ENCODE measurements at places on chromosomes 4 and X.

- H3K36me3 ChIP-seq = peaks cover 8% of the 10 kb centered on the region
- H3K27ac ChIP-seq = no peak overlapping the region
- DNase-seq = no peak
- H3K27me3 ChIP-seq = no peaks in the 10 kb centered on the region
- peaks cover 4% of the 10 kb centered on the region for H3K4me1 ChIP-seq
These were observed 175.5 kb downstream of the MAPK10 start for GRCh38 chr4:86184216-86184900.

GRCh38 chrX:119728487-119728886, 29.9 kb upstream of the SOWAHD start:
- H3K27me3 ChIP-seq = peaks cover 18% of the 10 kb centered on the region
- H3K4me3 ChIP-seq = no peak overlapping the region
- DNase-seq = no peak
- no peaks in the 10 kb centered on the region for H3K4me1 ChIP-seq
- H3K27ac ChIP-seq = no peak overlapping the region

DNA sequence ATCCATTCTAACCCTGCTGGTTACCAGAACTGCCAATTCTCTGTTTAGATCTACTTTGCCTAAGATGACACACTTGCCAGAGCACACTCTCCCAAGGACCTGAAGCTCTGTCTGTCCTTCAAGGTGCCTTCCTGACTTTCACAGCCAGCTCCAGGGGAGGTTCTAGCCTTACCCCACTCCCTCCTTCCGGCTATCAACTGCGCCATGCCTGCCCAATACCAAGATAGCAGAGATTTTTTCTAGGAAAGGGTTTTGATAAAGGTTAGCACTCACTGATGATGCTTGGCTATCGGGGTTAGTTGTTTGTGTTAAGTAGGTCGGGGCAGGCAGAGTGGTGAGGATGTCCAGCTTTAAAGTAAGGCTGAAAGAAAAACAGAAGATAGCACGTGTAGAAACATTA, 14.3 kb downstream of the ALPK1 start:
- no peak for DNase-seq
- H3K36me3 ChIP-seq = peaks cover 10% of the 10 kb centered on the region
- no peak overlapping the region for H3K4me3 ChIP-seq
- H3K27me3 ChIP-seq = no peaks in the 10 kb centered on the region
- no peak overlapping the region for H3K27ac ChIP-seq

- no peaks in the 10 kb centered on the region for H3K4me1 ChIP-seq
- no peak overlapping the region for H3K4me3 ChIP-seq
- no peak for DNase-seq
- H3K27ac ChIP-seq = no peak overlapping the region
- H3K27me3 ChIP-seq = peaks cover 43% of the 10 kb centered on the region
- H3K36me3 ChIP-seq = no peaks in the 10 kb centered on the region
These were observed 650.2 kb downstream of the ZNF674 start for GRCh38 chrX:45894864-45895645.

- H3K4me3 ChIP-seq = no peak overlapping the region
- H3K36me3 ChIP-seq = no peaks in the 10 kb centered on the region
- no peaks in the 10 kb centered on the region for H3K4me1 ChIP-seq
These were observed 130.5 kb downstream of the ANK2 start for GRCh38 chr4:113179996-113180395.

GRCh38 chrX:80173261-80173660, 158.7 kb downstream of the TBX22 start:
- no peak overlapping the region for H3K4me3 ChIP-seq
- H3K4me1 ChIP-seq = no peaks in the 10 kb centered on the region
- H3K27ac ChIP-seq = no peak overlapping the region
- DNase-seq = no peak
- peaks cover 5% of the 10 kb centered on the region for H3K36me3 ChIP-seq

DNA sequence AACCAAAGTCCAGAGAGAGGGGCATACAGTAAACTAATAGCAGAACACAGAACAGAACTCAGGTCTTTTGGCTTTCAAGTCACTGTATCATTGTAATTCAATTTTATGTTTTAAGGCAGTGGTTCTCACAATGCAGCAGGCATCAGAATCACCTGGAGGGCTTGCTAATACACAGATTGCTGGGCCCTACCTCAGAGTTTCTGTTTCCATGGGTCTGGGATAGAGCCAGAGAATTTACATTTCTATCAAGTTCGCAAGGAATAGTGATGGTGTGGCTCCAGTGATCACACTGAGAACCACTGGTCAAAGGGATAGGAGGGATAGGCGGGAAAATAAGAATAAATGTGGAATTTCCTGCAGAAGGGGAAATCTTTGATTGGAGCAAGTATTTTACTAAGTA, 36.7 kb downstream of the LANCL3 start:
- no peak overlapping the region for H3K4me3 ChIP-seq
- peaks cover 15% of the 10 kb centered on the region for H3K4me1 ChIP-seq
- no peak overlapping the region for H3K27ac ChIP-seq

DNA sequence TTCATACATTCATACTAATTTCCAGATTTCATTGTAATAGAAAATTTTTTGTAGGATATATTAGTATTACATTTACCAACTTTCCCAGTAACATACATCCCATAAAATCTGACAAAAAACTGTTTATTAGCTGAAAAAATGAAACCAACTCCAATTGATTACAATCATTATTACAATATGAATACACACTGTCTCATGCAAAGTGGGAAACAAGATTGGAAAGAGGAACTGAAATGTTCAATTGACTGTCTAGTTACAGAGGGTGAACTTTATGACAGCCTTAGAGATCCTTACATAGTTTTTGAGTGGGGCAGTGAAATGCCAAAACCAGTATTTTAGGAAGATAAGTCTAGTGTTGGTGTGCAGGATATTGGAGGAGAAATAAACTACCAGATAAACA, 2.3 kb upstream of the AMBN start:
- no peaks in the 10 kb centered on the region for H3K36me3 ChIP-seq
- no peak overlapping the region for H3K27ac ChIP-seq
- DNase-seq = no peak
- no peak overlapping the region for H3K4me3 ChIP-seq
- H3K4me1 ChIP-seq = no peaks in the 10 kb centered on the region

- no peak for DNase-seq
- no peak overlapping the region for H3K27ac ChIP-seq
- no peak overlapping the region for H3K4me3 ChIP-seq
- no peaks in the 10 kb centered on the region for H3K27me3 ChIP-seq
These were observed 15.2 kb upstream of the FAM47A start for GRCh38 chrX:34147345-34147744.

- H3K27ac ChIP-seq = no peak overlapping the region
- H3K36me3 ChIP-seq = no peaks in the 10 kb centered on the region
- H3K27me3 ChIP-seq = no peaks in the 10 kb centered on the region
- H3K4me1 ChIP-seq = peaks cover 12% of the 10 kb centered on the region
- H3K4me3 ChIP-seq = no peak overlapping the region
These were observed 39.6 kb upstream of the LSM6 start for GRCh38 chr4:146135941-146136340.

- H3K4me1 ChIP-seq = peaks cover 10% of the 10 kb centered on the region
- H3K27me3 ChIP-seq = no peaks in the 10 kb centered on the region
- no peak for DNase-seq
- peaks cover 90% of the 10 kb centered on the region for H3K36me3 ChIP-seq
- peak overlapping the region; percentile 49 for H3K27ac ChIP-seq
These were observed 136.0 kb downstream of the CBR4 start for GRCh38 chr4:168874083-168874482.

DNA sequence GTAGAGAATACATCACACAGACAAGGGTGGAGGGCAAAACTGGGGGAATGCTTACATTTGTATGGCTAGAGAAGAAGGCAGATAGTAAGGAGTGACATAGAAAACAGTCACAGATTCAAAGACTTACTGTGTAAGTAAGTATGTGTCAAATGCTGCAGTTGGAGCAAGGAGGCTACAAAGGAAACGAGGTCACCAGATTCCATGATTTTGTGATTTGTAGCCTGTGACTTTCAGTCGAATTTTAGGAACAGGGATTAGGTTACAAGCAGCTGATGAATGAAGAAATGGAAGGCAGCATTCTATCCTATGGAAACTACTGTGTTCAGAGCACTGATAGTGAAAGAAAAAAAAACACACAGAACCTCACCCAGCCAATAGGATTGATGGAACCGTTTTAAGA, 407.9 kb downstream of the IL15 start:
- no peak overlapping the region for H3K4me3 ChIP-seq
- no peaks in the 10 kb centered on the region for H3K36me3 ChIP-seq
- DNase-seq = no peak
- H3K27ac ChIP-seq = no peak overlapping the region
- peaks cover 17% of the 10 kb centered on the region for H3K4me1 ChIP-seq

GRCh38 chrX:38768079-38768478, 33.2 kb upstream of the MID1IP1 start:
- H3K4me1 ChIP-seq = no peaks in the 10 kb centered on the region
- H3K36me3 ChIP-seq = no peaks in the 10 kb centered on the region
- H3K27ac ChIP-seq = no peak overlapping the region
- peaks cover 40% of the 10 kb centered on the region for H3K27me3 ChIP-seq
- no peak overlapping the region for H3K4me3 ChIP-seq
- peak; percentile 35 for DNase-seq

DNA sequence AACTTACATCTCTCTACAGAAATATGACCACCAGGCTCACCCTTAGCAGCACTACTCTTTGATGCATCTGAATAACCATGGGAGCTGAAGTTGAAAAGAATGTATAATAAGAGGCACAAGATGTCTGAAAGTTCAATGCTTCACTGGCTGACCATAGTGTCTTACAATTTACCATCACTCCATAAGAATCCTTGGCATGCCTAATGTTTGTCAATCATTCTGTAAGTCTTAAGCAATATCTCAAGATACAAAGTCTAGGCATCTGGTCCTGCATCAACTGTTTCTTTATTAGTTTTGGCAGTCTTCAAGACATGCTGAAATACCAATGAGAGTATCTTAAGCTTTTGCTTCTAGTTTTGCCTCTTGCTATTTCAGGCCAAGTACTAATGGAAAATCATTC, 755.5 kb downstream of the STIM2 start:
- peaks cover 5% of the 10 kb centered on the region for H3K4me1 ChIP-seq
- no peaks in the 10 kb centered on the region for H3K27me3 ChIP-seq
- no peak overlapping the region for H3K4me3 ChIP-seq
- H3K36me3 ChIP-seq = no peaks in the 10 kb centered on the region

DNA sequence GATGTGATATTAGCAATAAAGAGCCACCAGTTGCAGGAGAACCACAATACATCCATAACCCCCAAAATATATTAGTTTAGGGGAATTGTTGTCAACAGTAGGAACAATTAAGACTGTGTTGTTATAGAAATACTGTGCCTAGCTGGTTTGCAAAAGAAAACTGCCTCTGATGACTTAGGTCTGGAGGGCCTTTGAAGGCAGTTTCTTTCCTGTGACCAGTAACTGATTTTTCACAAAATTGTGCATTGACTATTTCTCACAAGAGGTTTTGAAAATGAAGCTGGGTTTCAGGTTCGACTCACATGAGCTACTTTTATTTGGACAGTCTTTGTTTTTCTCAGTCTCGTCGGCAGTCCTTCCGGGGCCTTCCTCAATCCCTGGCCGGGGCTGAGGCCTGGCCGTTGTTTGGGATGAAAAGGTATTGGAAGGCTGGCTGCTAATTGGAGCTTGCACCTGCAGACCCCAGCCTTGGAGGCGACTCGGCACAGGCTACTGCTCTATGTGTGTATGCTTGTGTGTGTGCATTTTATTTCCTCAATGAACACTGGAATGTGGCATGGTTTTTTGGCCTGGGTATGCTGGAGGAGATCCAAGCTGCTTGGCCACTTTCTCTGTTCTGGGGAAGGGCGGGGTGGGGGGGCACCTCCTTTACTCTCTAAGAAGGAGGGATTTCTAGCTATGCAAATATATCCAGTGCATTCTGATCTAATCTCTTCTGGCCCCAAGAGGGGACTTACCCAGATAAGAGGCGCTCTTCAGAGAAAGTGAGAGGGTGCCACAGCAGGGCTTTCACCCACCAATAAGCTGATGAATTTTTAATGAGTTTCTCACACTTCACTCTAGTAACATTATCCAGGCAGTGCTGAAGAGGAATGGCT, 49.5 kb upstream of the LNX1 start:
- peaks cover 14% of the 10 kb centered on the region for H3K4me1 ChIP-seq
- peaks cover 5% of the 10 kb centered on the region for H3K36me3 ChIP-seq
- H3K27ac ChIP-seq = no peak overlapping the region
- no peaks in the 10 kb centered on the region for H3K27me3 ChIP-seq
- DNase-seq = no peak

DNA sequence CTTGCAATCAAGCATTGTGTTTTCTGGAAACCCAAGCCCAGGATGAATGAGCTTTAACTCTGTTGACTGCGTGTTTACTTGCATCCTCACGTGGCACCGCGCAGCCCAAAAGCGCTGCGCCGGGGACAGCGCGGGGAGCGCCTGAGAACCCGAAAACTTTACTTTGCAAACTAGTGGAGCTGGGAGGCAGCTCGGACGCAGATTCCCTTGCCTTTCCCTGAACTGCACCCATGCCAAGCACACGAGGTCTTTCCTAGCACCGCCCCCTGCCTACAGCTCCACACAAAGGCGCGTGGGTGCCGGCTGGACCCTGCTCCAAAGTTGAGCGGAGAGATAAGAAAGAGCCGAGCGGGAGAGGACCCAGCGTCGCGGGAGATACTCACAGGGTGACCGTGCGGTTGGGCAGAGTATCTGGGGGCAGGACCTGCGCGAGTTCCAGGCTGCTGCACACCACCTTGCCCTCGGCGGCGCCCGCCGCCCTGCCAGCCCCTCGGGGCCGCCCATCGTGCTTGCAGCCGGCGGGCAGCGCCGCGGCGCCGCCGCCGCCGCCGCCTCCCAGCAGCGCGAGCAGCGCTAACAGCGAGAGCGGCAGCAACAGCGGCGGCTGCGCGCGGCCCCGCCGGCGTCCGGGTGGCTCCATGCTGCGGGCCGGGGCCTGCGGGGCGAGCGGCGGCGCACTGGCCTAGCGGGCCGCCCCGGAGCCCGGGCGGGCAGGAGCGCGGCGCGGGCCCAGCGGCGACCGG, 550 bp downstream of the ADGRA3 start:
- H3K27ac ChIP-seq = peak overlapping the region; percentile 89
- H3K4me1 ChIP-seq = peaks cover 20% of the 10 kb centered on the region
- H3K36me3 ChIP-seq = peaks cover 4% of the 10 kb centered on the region
- no peaks in the 10 kb centered on the region for H3K27me3 ChIP-seq

DNA sequence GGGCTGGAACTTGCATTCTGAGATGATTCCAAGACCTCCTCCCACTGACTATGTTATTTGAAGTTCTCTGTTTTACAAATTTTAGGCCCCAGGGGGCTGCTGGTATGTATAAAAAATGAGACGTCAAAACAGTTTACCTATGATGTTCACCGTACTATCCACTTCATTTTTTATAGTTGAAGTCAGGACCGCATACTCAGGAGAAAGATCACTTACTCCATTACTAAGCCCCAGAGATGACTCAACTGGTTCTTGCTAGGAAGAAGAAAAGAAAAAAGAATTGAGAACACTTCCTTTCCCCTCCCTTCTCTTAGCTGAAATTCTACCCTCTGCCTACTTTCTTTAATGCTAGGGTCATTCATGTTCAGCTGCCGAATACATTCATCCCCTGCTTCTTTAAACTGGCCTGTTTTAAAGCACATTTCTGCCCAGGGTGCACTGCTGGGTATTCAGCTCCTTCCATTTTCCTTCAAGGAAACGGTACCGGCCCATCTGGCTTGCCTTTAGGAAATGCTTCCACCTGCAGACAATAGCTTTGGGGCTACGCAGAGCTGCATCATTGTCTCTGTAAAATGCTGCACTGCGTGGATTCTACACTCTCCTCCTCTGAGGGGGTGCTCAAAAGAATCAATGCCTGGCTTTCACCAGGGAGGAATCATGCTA, 66.2 kb downstream of the IRF2 start:
- H3K4me3 ChIP-seq = no peak overlapping the region
- peaks cover 72% of the 10 kb centered on the region for H3K36me3 ChIP-seq
- no peak for DNase-seq
- H3K27me3 ChIP-seq = no peaks in the 10 kb centered on the region
